LHCN-M2 (cell line): ENCODE measurements at places on chromosomes 3 and 15. TPM values are rescaled to one million over a fixed set of nuclear protein-coding genes. Genes with fewer than 3 reads are reported as not detected.

The THAP10 gene
- total RNA-seq, result 8.0 and 8.9 TPM in 2 replicates

DNA sequence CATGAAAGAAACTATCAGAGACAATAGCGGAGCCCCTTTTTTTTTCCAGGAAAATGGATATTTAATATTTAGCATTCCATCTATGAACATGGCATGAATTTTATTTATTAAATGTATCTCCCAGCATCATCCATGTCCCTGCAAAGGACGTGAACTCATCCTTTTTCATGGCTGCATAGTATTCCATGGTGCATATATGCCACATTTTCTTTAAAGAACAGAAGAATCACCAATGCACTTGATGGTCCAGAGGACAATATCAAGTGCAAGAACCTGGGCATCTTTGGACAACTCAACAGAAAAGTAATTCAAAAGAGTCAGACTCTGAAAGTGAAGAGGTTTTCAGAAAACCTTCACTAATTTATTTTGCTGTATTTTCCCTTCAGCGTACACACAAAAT lies 133.0 kb upstream of the SLC7A14 start:
- DNase-seq, result no peak

GRCh38 chr3:127101411-127102187 lies 91.3 kb upstream of the PRR23E start:
- DNase-seq, result no peak

GRCh38 chr15:101615986-101616848 lies 36.0 kb downstream of the TM2D3 start:
- peak; percentile 27 for DNase-seq

DNA sequence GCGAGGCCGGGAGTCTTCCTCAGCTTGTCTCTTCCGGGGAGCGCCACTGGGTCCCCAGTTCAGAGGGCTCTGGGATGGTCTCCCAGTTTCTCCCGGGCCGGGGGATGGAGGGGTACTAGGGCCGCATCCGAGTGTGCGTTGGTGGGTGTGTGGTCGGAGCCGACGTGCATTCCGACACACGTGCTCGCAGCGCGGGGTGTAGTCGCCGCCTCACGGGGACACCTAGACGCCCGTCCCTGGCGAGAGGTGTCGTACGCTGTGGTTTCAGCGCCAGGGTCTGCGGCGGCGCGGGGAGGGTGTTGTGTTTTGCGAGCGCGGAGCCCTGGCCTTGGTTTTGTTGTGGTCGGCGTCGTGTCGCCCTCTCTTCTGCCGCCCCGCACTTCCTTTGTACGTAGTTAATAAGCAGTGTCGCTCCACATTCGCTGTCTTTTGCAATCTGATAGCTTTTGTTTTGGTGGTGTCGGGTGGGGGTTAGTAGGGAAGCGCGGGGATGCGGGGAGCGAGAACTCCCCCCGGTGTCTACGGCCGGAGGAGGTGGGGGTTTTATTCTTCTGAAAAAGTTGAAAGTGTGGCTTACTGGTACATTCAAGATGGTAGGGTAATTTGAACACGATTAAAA lies 2.2 kb downstream of the IGF1R start:
- no peak for DNase-seq

The STXBP5L gene
- total RNA-seq, result under 0.01 TPM in 1 of 2 replicates, not detected in the other

The CCR9 gene
- total RNA-seq, result not detected in 2 replicates

DNA sequence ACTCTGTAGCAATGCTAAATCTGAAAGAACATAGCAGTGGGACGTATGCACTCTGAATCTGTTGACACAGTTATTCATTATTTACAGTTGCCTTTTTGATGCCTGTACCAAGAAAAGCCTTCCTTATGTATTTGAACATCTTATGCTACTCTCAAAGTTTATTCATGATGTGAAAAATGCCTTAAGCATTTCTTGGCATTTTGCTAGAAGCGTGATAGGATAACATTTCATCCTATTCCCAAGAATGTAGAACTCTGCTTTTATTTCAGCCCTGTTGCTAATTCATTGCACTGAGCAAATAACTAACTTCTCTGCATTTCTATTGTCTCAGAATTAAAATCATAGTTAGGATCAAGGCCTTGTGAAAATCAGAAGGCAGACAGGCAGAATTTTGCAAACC lies 105.5 kb downstream of the STRIT1 start:
- no peak for DNase-seq

DNA sequence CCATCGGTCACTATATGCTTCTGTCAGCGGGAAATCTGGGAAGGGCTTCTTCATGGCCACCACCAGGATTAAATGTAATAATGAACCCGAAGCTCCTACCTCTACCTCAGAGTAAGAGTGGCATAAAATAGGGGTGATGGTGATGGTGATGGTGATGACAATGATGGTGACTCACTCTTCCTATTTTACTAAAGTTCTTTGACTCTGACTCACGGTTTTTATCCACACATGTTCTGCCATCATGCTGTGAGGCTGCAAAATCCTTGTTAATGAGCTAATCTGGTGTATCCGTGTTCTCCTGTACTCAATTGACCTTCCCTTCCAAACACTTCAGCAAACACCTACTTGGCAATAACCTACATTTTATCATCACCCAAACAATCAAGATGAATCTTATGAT lies 18.3 kb upstream of the FOXP1 start:
- DNase-seq, result peak; percentile 59

DNA sequence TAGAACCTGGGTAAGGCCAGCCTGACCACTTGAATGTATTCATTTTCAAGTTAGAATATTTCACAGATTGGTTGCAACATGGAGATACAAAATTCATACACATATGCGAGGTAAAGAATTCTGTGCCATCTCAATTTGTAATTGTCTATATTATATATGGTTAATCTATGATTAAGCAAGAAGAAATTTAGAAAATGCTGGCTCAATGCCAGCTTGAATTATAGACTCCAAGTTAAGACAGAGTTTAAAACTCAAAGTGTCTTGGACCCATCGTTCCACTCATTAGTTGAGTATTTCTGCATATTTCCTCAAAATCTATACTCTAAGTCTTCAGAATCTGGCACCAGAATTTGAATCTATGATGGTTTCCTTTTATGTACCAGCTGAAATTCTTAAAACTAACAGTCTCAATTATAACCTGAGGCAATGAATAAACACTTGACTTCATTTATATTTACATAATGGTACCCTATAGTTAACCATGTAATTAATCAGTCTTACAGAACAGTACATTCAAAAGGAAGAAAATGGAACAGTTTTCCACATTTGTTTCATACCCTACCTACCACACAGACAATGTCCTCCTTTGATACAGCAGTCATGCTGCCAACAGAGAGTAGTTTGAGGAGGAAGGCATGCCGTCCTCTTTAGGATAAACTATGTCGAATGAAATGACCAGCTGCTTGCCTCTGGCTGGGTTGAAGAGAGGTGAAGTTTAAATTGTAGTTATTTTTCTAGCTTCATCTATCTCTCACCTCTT lies 95.7 kb downstream of the CD47 start:
- DNase-seq, result no peak

DNA sequence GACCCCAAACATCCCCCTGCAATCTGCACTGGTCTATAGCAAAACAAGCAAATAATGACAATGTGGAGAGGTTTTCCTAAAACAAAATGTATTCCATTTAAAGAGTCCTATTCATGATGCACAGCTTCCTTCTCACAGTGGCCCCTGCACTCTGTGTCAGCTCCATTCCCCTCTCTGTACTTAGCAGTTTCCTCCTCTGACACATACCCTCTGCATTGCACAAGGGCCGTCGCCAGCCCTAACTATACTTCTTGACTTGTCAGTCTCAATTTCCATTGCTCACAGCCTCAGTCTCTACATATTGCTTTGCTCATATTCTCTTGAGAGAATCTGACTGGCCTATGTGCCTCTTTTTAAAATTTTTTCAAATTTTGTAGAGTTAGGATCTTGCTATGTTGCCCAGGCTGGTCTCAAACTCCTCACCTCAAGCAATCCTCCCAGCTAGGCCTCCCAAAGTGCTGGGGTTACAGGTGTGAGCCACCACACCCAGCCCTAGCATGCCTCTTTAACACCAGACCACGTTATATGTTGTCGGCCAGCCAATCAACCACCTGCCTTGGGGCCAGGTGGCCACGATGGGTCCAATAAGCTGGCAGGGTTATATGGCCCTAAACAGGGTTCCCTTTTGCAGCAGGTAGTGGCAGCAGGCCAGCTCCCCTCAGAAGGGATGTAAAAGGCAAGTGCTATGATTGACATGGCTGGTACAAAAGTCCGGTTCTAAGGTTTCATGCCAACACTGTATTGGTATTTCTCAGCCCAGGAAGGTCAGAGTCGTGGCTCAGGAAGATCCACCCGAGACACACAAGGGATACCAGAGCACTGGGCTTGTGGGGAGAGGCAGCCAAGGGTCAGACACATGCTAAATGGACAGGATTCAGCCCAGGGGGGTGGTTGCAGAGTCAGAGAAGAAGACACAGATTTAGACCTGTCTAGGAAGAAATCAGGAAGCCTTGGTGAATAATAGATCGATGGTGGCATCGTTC lies 59.0 kb upstream of the SMAD3 start:
- DNase-seq, result no peak

- no peak for DNase-seq
These were observed 35.1 kb downstream of the MDFIC2 start for GRCh38 chr3:70277304-70277703.

- DNase-seq, result no peak
These were observed 177.6 kb upstream of the SETMAR start for GRCh38 chr3:4125576-4125975.

The GPR156 gene
- total RNA-seq, result 1.5 TPM in 2 replicates
